Activated naive CD8-positive, alpha-beta T cell treated with anti-CD3 and anti-CD28 coated beads, Interleukin-2, amount 50 U/mL, for 16 hours (primary cell): ENCODE measurements at places on chromosomes 3 and 15.

- DNase-seq: no peak
These were observed 114.8 kb upstream of the THBS1 start for GRCh38 chr15:39465843-39466749.

GRCh38 chr3:31448035-31448881, 84.5 kb upstream of the STT3B start:
- DNase-seq: no peak

GRCh38 chr3:171427771-171428320, 32.4 kb downstream of the TNIK start:
- DNase-seq: no peak

DNA sequence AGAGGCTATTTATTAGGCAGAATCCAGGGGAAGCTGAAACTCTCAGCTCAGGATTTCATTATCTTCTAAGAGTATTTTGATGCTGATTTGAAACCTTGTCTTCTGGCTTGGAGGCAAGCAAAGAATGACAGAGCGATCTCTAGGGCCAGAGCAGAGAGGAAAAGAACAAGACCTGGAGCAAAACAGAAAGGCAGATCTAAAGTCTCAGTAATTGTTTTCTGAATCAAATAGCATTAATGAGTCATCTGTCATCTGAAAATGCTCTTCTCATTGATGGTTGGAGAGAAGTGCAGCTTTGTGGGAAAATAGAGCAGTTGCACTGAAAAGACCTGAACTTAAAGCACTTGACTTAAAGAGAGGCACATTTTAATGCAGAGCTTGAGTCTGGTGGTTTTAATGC, 385.9 kb downstream of the RAP2B start:
- DNase-seq: no peak
